ENCODE measurements at places on chromosomes 2 and 18. TPM values are rescaled to one million over a fixed set of nuclear protein-coding genes. Genes with fewer than 3 reads are reported as not detected.
A peak's percentile ranks its signal among the peaks of the same experiment; 100 is the strongest.

The CNDP1 gene
- not detected for polyA plus RNA-seq

The GKN1 gene
- polyA plus RNA-seq = not detected

The GPR17 gene
- not detected for polyA plus RNA-seq

The KYNU gene
- polyA plus RNA-seq = 0.85 TPM

GRCh38 chr2:9497017-9497416, 22.7 kb downstream of the IAH1 start:
- DNase-seq = no peak
- H3K27ac ChIP-seq = no peak overlapping the region
- no peak overlapping the region for H3K4me3 ChIP-seq
- H3K27me3 ChIP-seq = no peaks in the 10 kb centered on the region

DNA sequence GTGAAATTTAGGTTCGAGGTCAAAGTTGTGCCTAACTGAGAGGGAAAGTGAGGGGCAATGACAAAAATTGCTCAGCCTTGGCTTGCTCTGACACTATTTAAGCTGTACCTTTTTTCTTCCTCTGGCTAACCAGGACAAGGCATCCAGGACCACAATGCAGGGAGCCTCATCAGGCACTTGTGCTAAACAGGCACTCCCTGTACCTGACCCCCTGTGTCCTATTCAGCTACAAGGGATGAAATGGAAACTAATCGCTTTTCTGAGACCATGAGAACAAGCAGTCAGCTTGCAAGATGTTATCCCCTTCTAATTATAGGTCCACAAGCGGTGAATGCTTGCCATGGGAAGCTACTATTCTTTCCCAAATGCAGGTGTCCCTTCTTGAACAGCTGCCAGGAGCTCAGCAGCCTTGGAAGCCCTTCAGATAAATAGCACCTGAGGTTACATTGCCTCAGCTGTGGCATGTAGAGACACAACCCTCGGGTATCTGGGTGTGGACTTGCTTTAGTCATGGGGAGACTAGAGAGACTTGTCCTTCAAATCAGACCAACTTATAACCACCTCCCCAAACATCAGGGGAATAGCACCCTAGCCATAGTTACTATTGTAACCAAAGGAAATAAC, 19.1 kb upstream of the ITGA6 start:
- no peak overlapping the region for H3K27ac ChIP-seq
- DNase-seq = no peak
- H3K4me1 ChIP-seq = no peaks in the 10 kb centered on the region

- DNase-seq = no peak
- no peaks in the 10 kb centered on the region for H3K36me3 ChIP-seq
- no peaks in the 10 kb centered on the region for H3K27me3 ChIP-seq
Measured at GRCh38 chr2:117169036-117169765, 645.3 kb upstream of the DDX18 start.

GRCh38 chr2:9596621-9597311, 34.0 kb downstream of the YWHAQ start:
- H3K4me3 ChIP-seq = no peak overlapping the region
- DNase-seq = no peak
- peaks cover 50% of the 10 kb centered on the region for H3K4me1 ChIP-seq
- peak overlapping the region; percentile 40 for H3K27ac ChIP-seq

- no peaks in the 10 kb centered on the region for H3K36me3 ChIP-seq
- no peak overlapping the region for H3K4me3 ChIP-seq
- no peak overlapping the region for H3K27ac ChIP-seq
- no peaks in the 10 kb centered on the region for H3K27me3 ChIP-seq
- no peak for DNase-seq
Measured at GRCh38 chr2:240429872-240430491, 5.5 kb upstream of the GPC1 start.

DNA sequence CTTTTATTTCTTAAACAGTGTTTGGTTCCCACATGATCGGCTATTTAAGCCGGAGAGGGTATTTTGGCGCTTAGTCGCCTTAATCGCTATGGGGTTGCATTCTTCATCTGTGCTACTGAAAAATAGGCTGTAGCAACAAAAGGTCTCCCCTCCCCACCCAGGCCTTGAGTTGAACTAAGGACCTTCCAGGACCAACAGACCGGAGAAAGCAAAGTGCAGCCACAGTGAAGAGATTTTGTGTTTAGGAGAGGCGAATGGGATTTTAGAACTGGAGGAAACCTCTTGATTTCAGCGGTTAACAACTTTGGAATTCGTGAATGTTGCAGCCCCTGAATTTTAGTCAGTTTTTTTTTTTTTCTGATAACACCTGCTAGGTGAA, 1.4 kb downstream of the ITGA6 start:
- no peak for DNase-seq
- H3K36me3 ChIP-seq = no peaks in the 10 kb centered on the region
- peak overlapping the region; percentile 66 for H3K27ac ChIP-seq
- H3K4me3 ChIP-seq = peak overlapping the region; percentile 21
- H3K27me3 ChIP-seq = no peaks in the 10 kb centered on the region
- peaks cover 67% of the 10 kb centered on the region for H3K4me1 ChIP-seq

Measured in CD4-positive, alpha-beta memory T cell (primary cell).